Renal cortical epithelial cell (primary cell): ENCODE measurements at places on chromosomes 6 and 20. TPM values are rescaled to one million over a fixed set of nuclear protein-coding genes. Genes with fewer than 3 reads are reported as not detected.

GRCh38 chr20:34175079-34175478 lies 63.0 kb upstream of the EIF2S2 start:
- DNase-seq = no peak

- no peak for DNase-seq
Observed at GRCh38 chr20:33791959-33792597, 19.1 kb upstream of the CHMP4B start.

Gene OR2H2
- not detected in 2 replicates for total RNA-seq

DNA sequence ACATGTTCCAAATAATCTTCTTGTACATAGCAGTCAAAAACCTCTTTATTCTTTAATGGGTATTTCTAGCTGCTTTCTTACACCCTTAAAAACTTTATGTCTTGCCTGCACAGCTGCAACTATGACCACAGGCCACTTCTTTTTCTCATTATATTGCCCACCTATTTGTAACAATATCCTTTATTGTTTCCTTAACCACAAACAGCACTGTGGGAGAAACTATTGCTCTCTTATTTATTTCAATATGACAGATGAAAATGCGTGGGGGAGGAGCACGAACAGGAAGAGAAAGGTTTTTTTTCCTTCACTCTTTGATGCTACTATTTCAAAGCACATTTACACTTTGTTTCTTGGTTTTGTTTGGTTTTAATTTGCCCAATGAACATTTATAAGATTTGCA lies 253.5 kb downstream of the GJA1 start:
- DNase-seq = no peak

DNA sequence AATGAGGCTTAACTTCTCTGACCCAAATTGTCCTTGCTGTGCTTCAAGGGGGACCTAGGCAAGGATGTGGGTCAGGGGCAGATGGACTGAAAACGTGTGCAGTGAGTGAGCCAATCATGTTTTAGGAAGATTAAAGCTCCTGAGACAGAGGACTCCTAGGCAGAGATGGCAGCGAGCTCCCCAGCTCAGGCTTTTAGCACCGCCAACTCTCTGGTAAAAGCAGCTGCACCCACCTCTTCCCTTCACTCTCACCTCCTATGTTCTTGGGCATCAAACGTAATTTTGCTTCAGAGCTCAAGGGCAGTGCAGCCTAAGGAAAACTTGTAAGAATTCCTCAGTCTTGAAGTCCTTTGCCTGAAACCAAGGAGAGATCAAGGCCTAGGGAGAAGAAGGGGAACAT lies 10.3 kb downstream of the RPP21 start:
- DNase-seq = no peak

DNA sequence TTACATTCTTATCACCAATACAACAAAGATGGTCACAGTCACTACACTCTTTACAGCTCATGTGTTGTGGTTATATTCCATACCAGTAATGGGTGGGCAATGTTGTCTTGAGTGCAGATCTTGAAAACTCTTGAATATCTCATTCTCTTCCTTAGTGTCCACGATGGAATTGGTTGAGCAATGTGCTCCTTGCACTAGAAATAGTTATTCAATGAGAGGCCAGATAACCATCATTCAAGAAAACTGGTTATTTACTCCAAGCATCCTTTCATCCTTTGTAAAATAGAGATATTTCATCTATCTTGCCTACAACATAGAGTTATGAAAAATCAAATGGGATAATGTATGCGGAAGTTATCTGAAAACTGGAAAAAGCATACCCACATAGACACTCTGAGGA lies 215.9 kb downstream of the ARHGAP18 start:
- no peak for DNase-seq

- DNase-seq = no peak
Observed at GRCh38 chr6:29749308-29749662, 26.1 kb downstream of the HLA-F start.

DNA sequence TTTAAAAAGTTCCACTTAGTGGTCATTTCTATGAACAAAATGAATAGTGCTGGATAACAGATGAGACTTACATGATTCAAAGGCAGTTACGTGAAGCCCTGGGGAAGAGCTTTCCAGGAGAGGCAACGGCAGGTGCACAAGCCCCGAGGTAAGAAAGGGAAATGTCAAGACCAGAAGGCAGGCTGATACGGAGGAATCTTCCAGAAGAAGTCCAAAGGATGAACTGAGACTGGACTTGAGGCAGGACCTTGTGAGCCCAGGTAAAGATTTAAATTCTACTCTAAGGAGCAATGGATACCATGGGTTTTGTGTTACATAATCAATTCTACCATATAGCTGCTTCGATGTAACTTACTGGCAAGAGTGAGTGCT lies 164.6 kb downstream of the BCAS1 start:
- no peak for DNase-seq
